ENCODE measurements at places on chromosomes 16 and 17.

- no peak for DNase-seq
Observed at GRCh38 chr17:2058586-2059546, 4.0 kb downstream of the HIC1 start.

- DNase-seq: no peak
Observed at GRCh38 chr16:26770547-26770946, 296.2 kb upstream of the C16orf82 start.

DNA sequence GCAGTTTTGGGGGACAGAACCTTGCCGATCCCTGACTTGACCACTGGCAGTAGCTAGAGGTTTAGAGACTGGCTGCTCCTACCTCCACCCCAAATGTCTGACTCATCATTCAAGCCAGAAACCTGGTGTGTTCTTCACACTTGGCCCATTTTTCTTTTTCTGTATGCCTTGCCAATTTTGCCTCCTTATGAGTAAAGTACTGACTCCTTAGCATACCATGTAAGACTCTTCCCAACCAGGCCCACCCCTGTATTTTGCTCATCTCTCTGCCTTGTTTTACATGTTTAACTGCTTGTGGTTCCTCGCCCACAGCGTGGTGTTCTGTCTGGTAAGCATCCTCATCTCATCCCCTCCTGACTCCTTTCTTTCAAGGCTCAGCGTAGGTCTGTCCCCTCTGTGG is 37.9 kb downstream of the NUP88 start:
- no peak for DNase-seq

GRCh38 chr16:76583466-76583865 is 306.3 kb downstream of the CNTNAP4 start:
- peak; percentile 29 for DNase-seq

GRCh38 chr17:2708585-2709182 is 2.9 kb downstream of the CLUH start:
- no peak for DNase-seq

GRCh38 chr17:77109764-77110359 is 30.9 kb upstream of the SEC14L1 start:
- DNase-seq: no peak

DNA sequence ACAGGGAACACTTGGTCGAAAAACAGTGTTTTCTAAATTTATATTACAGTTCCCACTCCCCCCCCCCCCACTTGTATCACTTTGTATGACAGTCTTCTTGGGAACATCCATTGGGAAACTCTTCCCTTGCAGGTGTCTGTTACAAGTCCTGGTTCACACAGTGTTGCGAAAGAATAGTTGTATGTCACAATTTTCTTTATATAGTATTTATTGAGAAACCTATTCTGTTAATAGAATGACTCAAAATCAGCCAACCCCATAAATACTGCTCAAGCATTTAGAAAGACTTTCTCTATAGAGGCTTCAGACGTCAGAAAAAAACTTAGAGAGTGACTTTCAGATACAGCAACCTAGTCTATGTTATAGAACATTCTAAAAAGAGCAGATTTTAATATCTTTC is 414.4 kb downstream of the WWOX start:
- no peak for DNase-seq

- DNase-seq: no peak
Observed at GRCh38 chr16:89525146-89525913, 17.1 kb downstream of the SPG7 start.

DNA sequence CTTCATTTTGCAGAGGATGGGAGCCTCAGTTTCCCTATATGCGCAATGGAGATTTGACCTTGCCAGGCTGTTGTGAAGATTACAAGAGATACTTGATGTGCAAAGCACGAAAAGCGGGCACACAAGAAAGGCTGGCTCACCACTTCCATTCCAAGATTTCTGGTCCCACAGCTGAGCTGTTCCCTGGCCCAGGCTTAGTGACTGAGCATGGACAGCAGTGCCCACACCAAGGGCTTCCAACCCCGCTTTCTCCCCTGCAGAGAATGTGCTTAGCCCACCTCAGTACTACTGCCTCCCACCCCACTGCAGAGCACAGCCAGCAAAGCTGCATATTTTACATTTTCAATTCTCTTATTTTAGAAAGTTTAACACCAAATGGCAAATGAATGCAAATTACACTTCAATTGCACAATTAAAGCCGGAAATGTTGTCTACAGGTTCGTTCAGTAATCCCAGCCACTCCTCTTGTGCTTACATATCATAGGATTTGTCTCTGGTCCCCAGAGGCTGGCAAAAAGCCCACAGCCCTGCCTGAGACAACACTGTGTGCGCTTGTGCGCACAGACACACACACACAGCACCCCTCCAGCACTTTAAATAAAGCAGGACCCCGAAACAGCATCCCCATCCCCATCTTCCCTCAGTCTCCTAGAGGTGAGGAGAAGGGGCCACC is 51.8 kb downstream of the VAC14 start:
- DNase-seq: no peak
